Stimulated activated CD8-positive, alpha-beta memory T cell treated with anti-CD3 and anti-CD28 coated beads, Interleukin-4, amount 100 ng/mL, for 24 hours (primary cell): ENCODE measurements at places on chromosomes 4 and X.

GRCh38 chr4:83248486-83248885 is 36.1 kb downstream of the COQ2 start:
- no peak for DNase-seq

DNA sequence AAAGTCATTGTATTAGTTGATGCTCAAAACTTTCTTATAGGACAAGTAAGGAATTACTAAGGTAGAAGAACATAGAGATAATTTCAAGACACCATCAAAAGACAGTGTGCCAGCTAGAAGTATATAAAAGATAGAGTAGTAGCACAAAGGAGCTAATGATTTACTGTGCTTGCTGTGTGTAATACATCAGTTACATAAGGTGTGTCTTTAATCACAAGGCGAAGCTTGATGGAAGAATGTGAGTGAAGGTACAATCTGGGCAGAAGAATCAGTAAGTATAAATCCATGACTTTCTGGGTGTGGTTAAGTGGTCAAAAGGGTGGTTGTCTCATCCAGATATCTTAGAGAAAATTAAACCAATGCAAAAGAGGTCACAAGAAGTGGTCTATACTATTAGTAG is 95.1 kb upstream of the BOD1L1 start:
- no peak for DNase-seq

- no peak for DNase-seq
These were observed 103.5 kb upstream of the PPARGC1A start for GRCh38 chr4:23993373-23993772.

DNA sequence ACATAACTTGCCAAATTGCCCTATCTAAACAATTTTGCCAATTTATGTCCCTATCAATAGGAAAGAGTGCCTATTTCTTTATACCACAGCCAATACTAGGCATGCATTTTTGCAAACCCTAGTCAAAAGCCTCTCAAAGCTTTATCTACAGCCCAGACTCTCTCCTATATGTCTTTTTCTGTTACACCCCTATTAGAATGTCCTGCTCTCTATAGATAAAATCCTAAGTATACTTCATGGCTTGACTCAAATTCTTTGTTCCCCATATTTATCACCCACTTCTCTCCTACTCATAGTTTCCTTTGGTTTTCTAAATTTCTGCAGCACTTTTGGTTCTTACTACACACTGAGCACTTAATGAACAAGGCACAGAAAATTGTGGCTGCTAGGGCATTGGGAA is 38.0 kb downstream of the NUP62CL start:
- DNase-seq, result no peak

DNA sequence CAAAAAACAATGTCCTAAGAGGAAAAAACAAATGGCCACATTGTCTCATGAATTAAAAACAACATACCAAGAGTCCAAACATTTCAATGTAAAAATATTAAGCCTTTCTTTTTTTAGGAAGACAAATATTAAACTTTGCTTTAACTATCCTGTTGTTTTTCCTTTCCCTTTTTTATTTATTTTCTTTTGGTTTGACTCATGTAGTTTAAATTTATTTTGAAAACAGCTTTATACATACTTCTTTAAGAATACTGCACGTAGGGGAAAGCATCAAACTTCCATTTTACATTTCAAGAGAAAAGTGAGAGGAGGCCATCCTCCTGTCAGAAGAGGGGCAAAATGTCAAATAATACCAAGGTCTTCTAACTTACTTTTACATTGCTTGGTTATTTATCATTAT is 8.7 kb downstream of the GAB1 start:
- DNase-seq, result no peak

DNA sequence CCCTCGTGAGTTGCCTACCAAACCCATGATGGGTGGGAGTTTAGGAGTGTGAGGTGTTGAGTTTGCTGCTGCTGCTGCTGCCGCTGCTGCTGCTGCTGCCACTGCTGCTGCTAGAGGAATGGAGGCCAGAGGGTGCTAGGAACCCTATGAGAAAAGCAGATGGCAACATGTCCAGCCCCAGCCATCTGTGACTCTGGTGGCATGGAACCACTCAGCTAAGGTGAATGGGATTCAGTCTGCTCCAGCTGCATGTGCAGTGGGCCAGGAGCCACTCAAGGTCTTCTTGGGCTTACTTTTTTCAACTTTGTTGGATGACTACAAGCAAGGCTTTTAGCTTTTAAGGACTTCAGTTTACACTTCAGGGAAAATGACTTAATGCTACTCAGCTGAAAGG is 103.8 kb downstream of the RTL5 start:
- DNase-seq, result no peak

GRCh38 chrX:49291615-49292337 is 11.7 kb upstream of the GAGE10 start:
- DNase-seq, result peak; percentile 62

DNA sequence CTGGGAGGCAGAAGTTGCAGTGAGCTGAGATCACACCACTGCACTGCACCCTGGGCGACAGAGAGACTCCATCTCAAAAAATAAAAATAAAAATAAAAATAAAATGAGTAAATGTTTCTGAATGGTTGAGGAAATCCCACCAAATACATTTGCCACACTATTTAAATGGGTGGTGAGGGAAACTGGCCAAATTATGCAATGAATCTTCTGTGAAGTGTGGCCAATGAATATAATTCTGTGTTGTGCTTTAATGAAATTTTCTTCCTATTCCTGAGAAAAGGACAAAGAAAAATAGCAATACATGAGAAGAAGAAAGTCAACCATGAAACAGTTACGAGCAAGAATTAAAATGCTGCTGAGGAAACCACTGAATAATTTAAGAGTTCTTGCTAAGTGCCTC is 69.9 kb downstream of the CAMK2D start:
- no peak for DNase-seq

GRCh38 chrX:129092757-129093156 is 430.5 kb downstream of the SMARCA1 start:
- DNase-seq, result no peak

- DNase-seq, result no peak
These were observed 11.2 kb upstream of the PGRMC2 start for GRCh38 chr4:128298852-128299251.

DNA sequence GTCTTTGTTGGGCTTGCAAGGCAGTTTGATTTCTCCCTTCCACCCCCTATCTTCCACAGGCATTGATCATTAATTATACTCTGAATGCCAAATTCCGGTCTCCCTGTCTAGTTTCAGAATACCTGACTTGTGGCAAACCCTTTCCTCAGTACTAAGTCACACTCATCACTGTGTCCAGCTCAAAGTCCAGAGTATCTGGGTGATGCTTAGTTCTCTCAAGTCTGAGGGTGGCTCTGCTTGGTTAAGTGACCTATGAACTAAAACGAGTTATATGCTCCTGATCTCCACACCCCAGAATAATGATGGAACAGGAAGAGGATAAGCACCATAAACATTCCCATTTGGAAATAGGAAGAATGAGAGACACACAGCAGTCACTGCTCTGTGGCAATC is 6.5 kb downstream of the SMIM9 start:
- DNase-seq, result no peak

- DNase-seq, result no peak
These were observed 34.7 kb upstream of the ASMTL start for GRCh38 chrX:1487401-1487800.

DNA sequence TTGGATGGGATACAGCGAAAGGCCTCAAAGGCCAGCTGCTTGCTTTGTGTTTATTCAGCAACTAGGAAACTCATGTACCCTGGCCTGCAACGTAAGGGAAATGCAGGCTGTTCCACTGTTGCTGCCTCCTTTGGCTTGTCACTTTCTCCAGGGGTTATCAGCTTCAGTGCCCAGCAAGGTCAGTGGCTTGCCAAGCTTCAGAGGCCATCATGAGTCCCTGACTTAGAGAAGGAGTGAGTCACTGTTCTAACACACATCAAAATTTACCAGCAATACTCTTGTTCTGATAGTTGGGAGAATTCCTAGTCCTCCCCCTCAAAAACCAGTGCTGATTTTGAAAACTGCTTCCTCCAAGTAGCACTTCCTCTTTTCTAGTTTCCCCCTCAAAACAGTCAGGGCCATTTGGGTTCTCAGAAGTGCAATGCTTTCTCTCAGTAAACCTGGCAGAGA is 250.8 kb downstream of the ARHGAP24 start:
- no peak for DNase-seq

DNA sequence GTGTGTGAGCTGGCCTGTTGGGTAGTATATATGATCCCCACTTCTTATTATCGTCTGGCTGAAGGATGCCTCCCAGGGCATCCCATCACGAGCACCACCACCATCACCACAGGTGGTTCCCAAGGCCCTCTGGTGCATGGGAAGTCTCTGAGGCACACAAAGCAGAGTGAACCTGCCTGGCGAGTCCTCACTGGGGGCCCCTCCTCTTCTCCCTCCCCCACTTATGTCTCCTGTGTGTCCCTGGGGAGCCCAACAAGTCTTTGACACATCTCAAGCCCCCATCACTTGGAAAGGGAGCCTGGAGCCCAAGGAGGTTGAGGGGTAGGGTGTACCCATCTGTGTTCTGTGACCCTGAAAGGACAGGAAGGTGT is 45.5 kb upstream of the NKX1-1 start:
- no peak for DNase-seq

DNA sequence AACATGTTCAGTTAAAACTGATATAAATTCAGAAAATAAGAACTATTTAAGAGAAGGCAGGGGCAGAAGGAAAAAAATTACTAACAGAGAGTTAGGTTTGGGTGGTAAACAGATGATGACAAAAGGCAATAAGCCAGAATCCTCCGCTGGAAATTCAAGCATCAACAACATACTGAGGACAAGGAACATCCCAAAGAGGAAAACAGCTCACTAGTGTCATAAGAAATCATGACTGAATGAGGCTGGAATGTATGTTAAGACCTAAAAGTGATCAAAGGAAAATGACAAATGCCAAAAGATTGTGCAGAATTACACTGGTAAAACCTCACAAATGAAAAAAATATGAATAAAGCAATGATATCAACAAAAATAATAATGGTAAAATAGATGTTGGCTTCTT is 88.4 kb downstream of the WDFY3 start:
- DNase-seq, result no peak

GRCh38 chrX:154738011-154738738 is 12.7 kb downstream of the GAB3 start:
- DNase-seq, result no peak

GRCh38 chr4:170750519-170750918 is 660.8 kb upstream of the AADAT start:
- DNase-seq, result no peak

DNA sequence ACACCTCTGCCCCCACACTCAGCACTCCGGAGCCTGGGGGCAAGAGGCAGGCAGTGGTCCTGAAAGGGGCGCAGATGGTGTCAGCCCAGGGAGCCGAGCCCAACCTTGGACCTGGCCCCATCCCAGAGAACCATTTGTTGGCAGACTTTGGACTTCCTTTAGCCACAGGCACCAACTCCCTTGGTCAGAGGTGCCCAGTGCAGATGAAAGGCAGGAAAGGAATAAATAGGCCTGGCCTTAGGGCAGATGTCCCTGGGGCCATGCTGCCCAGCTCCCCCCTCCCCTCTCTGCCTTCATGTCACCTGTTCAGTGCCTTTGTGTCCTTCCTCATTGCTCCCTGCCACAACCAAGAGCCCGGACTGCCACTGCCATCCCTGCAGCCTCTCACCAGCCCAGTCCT is 52.8 kb downstream of the SEL1L3 start:
- no peak for DNase-seq

DNA sequence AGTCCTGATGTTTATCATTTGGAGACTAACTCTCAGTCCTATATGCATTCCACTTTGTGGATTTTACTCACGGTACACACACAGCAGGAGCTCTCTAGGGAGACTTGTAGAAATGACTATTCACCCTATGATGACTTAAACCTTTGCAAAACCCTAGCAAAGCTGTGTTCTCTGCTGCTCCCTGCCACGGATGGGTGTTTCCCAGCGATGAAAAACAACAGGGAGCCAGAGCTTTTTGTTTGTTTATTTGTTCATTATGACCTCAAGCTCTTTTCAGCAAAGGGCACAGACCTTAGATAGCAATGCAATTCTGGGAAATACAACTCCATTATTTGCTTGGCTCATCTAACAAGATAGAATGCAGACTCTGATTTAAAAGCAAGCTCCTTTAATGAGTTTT is 156.6 kb downstream of the GRIA3 start:
- DNase-seq, result no peak

- DNase-seq, result no peak
These were observed 10.0 kb upstream of the LNX1 start for GRCh38 chr4:53601251-53601764.

GRCh38 chr4:110793890-110794554 is 171.1 kb upstream of the PITX2 start:
- DNase-seq, result no peak

- no peak for DNase-seq
These were observed 250.5 kb downstream of the TLL1 start for GRCh38 chr4:166123546-166123945.

DNA sequence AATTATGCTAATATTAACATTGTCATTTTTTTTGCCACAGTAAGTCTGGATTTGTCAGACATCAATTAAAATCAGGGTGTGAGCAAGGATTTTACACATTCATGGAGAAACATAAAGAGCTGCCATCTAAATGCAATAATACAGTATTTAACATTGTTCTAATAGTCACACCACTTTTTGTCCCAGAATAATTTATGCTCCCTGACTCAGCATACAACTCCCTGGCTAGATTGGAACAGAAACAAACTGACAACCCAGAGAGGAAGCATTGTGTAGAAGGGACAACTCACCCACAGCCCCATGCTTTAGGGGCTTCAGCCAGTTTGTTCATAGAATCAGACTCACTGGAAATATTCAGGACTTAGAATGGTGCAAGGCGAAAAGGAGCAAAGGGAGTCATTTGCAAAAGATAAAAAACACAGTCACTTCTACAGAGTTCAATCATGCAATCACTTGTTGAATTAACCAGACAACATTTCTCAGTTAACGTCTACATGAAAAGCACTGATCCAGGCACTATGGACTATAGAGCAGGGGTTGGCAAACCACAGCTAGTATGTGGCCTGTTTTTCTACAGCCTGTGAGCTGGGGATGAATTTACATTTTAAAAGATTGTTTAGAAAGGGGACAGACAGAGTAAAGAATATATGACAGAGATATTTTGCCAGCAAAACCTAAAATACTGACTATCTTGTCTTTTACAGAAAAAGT is 26.4 kb upstream of the SEC24B start:
- DNase-seq, result no peak

GRCh38 chr4:77854431-77855111 is 8.1 kb upstream of the MRPL1 start:
- DNase-seq, result no peak

DNA sequence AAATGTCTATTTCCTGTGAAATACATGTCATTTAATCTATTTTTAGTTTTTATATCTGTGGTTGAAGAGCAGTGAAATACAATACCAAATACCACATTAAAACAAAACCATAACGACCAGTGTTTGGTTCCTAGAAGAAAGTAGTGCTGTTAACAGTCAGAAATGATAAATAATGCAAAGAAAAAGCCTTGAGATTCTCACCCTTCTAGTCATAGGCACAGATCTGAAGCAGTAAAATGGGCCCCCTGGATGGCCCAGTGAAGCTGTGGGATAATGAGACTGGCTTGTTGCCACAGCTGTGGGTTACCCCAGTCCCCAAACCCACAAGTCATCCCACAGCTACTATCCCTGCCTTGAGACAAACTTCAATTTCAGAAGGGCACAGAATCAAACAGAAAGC is 137.3 kb upstream of the RPL34 start:
- no peak for DNase-seq
